ENCODE measurements at places on chromosomes 1 and 21. TPM values are rescaled to one million over a fixed set of nuclear protein-coding genes. Genes with fewer than 3 reads are reported as not detected.

The OR2T33 gene
- total RNA-seq: not detected

The FLG2 gene
- total RNA-seq: not detected

DNA sequence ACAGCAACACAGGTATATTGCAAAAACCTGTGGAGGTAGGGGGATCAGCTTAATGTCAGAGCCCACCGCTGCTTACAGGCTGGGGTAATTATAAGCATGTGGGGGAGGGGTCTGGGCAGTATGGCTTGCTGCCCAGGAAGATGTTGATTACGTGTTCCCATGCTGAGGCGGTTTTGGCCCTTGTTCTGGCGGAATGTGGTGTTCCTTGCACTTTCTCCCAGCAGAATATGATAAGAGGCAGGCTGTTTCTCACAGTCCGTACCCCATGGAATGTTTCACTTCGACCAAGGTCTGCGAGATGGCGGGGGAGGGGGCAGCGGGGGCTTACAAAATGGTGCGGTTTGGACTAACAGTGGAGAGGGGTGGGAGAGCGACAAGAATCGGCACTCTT, 9.8 kb upstream of the HPCAL4 start:
- H3K27me3 ChIP-seq: no peaks in the 10 kb centered on the region
- no peaks in the 10 kb centered on the region for H3K36me3 ChIP-seq
- no peak overlapping the region for H3K27ac ChIP-seq
- H3K4me3 ChIP-seq: no peak overlapping the region

GRCh38 chr1:101723415-101723814, 273.3 kb downstream of the OLFM3 start:
- H3K27ac ChIP-seq: no peak overlapping the region
- no peak for DNase-seq
- no peak overlapping the region for H3K4me3 ChIP-seq
- no peaks in the 10 kb centered on the region for H3K36me3 ChIP-seq

DNA sequence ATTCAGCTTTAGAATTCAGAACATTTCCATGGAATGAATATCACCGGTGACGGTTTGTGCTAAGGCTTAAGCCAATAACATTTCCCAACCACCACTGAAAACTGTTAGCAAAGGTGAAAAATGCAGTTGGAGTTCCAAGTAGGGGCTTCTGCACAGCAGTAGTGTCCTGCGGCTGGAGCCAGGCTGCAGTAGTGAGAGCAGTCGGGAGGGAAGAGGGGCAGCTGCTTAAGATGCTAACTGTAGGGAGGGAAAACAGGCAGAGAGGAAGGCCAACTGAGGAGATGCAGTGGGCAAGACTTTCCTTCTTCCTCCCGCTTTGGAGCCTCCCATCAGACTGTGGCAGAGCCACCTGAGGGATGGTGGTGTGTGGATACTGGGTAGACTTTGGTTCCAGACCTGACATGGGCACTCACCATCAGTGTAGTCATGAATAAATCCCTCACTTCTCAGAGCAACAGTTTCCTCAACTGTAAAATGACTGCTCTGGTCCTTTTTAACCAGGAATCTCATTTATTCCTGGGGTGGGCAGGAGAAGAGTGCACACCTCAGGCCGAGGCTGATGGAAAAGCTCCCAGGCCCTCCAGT, 3.2 kb downstream of the F3 start:
- no peak overlapping the region for H3K27ac ChIP-seq
- H3K4me1 ChIP-seq: peaks cover 17% of the 10 kb centered on the region
- DNase-seq: no peak

GRCh38 chr1:85019994-85020393, 23.1 kb upstream of the MCOLN2 start:
- DNase-seq: no peak
- no peak overlapping the region for H3K27ac ChIP-seq
- no peaks in the 10 kb centered on the region for H3K4me1 ChIP-seq
- H3K36me3 ChIP-seq: no peaks in the 10 kb centered on the region
- H3K27me3 ChIP-seq: no peaks in the 10 kb centered on the region

All from esophagus muscularis mucosa (tissue), 4 donors.